ENCODE measurements at places on chromosomes 16 and 17.
A peak's percentile ranks its signal among the peaks of the same experiment; 100 is the strongest.

DNA sequence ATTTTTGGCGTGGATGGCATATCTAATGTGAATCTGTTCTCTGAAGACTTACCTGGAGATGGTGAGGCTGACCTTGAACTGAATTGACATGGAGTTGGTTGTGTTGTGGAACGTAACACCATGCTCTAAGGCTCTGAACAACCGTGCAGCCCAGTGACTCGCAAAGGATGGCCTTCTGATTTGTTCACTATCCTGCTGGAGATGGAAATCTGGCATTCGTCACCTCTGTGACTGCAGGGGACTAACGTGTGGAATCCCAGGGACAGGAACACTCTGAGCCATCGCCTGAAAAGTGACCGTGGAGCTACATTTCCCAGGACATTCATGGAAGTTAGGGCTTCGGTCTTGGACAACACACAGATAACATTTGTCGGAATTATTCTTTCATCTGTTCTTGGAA, 61.1 kb downstream of the BANP start:
- no peak for DNase-seq

DNA sequence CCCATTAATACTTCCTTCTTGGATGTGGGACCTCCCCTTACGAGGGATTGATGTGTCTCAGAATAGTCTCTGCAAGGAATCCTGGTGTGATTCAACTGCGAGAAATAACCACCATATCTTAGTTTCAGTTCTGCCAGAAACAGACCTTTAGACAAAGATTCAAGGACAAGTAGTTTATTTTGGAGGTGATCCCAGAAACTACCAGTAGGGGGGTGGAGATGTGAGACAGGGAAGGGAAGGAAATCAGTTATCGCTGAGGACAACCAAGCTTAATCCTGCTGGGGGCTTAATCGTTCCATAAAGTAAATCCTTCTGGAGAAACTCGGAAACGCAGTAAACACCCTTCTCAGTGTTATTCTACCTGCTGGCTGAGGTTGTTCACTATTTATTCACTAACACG, 5.0 kb upstream of the SDR42E1 start:
- no peak for DNase-seq

- DNase-seq, result no peak
These were observed 8.8 kb upstream of the VPS4A start for GRCh38 chr16:69302301-69302700.

- no peak for DNase-seq
These were observed 658.9 kb downstream of the TOX3 start for GRCh38 chr16:51888016-51888415.

GRCh38 chr16:84520725-84521496, 16.5 kb upstream of the MEAK7 start:
- DNase-seq, result no peak

DNA sequence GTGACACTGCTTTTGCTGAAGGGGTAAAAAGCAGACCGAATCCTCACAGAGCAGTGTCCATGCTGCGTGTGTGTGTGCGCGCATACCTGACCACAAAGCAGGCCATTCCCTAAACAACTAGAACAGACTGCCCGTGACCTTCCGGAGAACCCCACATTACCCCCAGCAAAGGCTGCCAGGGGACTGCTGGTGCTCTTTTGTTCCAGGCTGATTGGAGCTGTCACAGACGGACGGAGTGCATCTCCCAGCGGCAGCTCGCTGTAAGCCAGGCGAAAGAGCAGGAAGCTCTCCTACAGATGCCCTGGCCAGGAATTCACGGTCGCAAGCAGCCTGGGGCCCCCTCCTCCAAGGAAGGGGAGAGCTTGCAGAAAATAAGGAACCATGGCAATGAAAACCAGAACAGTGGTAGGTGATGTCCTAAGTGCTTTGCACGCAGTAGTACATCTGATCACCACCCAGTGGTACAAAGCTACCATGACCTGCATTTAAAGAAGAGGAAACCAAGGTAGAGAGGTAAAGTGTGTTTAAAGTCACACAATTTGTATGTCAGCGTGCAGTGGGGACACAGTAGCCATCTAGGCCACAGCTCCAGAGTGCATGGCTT, 153.4 kb upstream of the DYNLRB2 start:
- no peak for DNase-seq

- peak; percentile 89 for DNase-seq
These were observed 34.1 kb upstream of the SLC38A10 start for GRCh38 chr17:81328978-81329926.

- DNase-seq, result no peak
These were observed 334.8 kb upstream of the HSBP1 start for GRCh38 chr16:83472776-83473501.

DNA sequence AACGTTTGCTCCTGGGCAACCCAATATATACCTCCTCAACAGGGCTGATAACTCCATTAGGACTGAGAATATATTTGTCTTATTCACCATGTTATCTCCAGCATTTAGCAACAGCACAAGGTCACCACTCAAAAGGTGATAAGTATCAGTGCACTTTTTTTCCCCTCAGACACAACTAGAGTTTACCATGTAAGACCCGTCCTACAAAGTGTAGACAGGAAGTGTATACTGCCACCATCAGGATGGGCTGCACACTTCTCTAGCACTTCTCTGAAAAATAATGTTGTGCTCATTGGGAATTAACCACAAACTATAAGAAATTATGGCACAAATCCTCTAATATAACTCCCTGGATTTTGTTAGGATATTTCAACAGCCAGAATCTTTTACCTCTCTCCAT, 5.7 kb upstream of the VAT1L start:
- DNase-seq, result no peak

DNA sequence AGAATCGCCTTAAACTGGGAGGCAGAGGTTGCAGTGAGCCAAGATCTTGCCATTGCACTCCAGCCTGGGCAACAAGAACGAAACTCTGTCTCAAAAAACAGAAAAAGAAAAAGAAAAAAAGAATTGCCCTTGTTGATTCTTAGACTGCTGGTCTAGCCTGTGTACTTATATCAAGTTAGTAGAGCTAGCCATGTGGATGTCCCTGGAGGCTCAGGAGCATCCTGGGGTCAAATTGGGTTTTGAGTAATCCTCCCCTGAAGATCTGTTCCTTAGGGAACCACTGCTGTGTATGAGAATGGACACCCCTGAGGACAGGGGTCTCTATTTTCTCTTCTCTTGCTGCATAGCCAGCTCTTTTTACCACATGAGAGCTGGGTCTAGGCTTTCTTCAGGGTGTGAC, 21.5 kb downstream of the SLC7A6OS start:
- no peak for DNase-seq

DNA sequence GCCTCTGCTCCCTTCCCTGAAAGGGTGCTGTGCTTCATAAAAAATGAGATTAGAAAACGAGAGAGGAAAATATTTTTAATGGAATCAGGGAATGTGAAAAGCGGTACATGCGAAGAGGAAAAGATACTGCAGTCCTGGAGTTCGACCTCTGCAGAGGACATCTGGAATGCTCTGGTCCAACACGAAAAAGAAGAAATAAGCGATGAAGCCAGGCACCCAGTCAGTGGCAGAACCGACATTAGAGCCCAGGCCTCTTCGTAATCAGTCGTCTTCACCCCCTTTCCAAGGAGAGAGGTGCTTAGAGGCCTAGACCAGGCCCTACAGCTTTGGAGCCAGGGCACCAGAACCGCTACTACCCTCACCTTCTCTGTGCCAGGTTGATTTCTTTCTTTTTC, 459 bp upstream of the MARCHF10 start:
- no peak for DNase-seq

DNA sequence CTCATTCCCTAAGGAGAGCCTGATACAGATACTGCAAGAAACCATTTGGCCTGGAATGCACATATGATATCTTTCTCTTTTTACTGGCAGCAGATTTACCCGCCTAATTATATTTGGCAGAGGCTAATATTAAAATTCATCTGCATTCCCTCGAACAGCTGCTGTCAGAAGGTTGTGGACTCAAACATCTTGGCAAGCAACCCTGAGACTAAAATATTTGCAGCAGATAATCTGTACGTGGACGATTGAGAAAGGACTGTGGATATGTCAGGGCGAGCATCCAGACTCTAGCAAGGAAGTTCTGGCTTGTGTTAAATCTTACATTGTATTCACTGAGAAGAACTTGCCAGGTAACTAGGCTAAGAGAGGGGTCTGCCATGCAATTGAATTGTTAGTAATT, 65.2 kb downstream of the SNX20 start:
- DNase-seq, result no peak

- DNase-seq, result no peak
These were observed 5.3 kb upstream of the MAP3K14 start for GRCh38 chr17:45322168-45322567.

DNA sequence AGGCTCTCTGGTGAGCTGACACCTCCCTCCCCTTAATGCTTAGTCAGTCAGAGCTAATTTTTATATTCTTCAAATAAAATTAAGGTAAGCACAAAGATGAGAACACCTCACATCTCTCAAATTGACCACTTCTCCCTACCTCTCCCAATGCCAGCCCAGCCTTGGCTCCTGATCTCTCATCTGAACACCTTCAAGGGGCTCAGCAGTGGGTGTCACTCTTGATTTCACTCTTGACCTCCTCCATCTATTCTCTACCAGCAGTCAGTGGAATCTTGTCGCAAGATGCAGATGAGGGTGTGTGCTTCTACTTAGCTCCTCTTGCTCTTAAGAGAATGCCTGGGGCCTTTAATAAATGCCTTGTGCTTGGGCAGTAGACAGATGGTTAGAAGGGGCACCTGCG, 309.0 kb upstream of the IRX3 start:
- DNase-seq, result no peak

GRCh38 chr16:70708366-70709246, 22.8 kb upstream of the MTSS2 start:
- DNase-seq, result no peak

DNA sequence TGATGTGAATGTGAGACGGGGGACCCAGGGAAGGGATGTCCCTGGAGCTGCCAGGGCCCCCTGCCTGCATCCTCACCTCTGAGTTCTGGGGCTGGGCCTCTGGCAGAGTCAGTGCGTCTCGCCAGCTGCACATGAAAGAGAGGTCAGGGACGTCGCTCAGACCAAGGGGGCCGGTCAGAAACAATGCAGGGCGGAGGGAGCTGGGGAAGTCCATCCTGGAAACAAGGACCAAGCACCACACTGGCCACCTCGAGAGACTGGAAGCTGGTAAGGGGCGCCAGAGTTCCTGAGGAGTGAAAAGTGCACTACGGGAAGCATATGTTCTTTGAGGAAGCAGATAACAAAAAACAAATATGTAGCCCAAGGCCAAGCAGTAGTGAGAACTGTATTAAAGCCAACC, 2.1 kb downstream of the TAF1C start:
- DNase-seq, result peak; percentile 57

DNA sequence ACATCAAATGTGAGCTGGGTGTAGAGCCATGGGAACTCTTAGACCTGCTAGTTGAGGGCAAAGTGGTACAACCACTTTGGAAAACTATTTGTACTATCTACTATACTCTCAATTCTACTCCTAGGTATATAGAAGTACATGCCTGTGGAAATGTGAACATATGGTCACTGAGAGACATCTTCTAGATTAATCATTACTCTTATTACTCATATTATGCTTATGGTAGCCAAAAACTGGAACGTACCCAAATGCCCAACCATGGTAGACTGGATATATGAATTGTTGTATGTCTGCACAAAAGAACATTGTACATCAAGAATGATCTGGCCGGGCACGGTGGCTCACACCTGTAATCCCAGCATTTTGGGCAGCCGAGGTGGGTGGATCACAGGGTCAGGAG, 2.7 kb downstream of the WDR45B start:
- no peak for DNase-seq

- no peak for DNase-seq
These were observed 21.4 kb downstream of the FA2H start for GRCh38 chr16:74753180-74753579.

DNA sequence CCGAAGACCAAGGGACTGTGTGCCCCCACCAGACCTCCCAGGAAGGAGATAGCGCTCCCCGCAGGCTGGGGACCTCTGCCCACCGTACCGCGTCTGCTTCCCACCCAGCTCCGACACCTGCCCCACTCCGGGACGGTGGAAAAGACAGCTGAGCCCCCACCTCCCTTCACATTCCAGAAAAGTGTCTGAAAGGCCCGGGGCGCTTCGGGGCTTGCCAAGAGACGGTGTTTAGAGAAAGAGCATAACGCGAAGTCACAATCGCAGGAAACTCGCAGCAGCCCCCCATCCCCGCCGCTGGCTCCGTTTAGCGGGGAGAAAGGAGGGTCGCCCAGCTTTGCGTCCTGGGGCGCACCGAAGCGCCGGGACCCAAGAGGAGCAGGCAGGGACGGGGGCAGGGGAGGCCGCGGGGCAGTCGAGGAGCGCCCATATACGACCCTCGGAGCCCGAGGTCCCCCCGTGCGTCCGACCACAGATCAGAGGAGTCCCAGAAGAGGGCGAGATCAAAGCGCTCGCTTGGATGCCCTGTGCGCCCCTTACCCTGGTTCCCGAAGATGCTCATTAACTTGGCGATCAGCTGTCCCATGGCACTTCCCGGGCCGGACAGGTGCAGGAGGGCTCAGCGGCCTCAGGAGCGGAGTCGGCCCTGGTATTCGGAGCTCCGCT, 652 bp downstream of the ARL5C start:
- DNase-seq, result no peak

DNA sequence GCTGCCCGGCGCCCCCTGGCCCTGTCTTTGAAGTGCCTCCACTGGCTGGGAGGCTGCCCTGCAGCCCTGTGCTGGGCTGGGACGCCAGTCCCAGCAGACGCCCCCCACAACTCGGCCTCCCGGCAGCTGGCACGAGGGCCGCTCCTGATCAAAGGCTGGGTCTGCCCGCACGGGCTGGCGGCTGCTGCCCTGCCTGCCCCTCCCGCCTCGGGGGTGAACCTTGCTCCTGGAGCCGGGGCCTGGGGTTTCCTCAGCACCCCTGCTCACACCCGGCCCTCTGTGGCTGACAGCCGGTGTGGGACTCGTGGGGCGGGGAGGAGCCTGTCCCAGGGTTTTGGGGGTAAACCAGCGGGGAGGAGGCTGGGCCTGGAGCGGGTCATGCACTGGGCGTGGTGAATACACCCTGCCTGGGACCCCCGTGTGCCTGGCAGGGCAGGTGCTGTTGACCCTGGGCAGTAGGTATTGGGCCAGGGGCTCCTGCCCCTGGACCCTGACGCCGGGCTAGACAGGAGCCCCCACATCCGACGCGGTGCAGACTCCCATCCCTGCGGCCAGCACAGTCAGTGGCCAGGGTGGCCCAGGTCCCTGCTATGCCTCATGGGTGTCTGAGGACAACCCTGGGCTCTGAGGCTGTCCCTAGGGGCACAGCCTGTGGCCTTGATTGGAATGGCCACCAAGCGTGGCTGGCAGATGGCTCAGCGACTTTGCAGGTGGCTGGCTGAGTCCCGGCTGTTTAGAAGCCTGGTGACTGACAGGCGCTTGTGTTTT, 21.7 kb downstream of the CENPX start:
- DNase-seq, result no peak
